Glutamatergic neuron (in vitro differentiated cells): ENCODE measurements at places on chromosomes 7 and 10. TPM values are rescaled to one million over a fixed set of nuclear protein-coding genes. Genes with fewer than 3 reads are reported as not detected.
A peak's percentile ranks its signal among the peaks of the same experiment; 100 is the strongest.

Gene H2BK1
- total RNA-seq: not detected

Gene CLCN1
- 0.56 TPM for total RNA-seq

Gene CNTNAP2
- 25.8 TPM for total RNA-seq

Gene ANXA8
- total RNA-seq: not detected

Gene ZNF277
- total RNA-seq: 27.0 TPM

Gene HOXA7
- not detected for total RNA-seq

Gene STEAP1B
- not detected for total RNA-seq

Gene CPA2
- total RNA-seq: not detected

Gene FAM25C
- not detected for total RNA-seq

Gene ZNF804B
- 0.10 TPM for total RNA-seq

- no peak for DNase-seq
Measured at GRCh38 chr10:116589926-116590325, 833 bp upstream of the PNLIPRP1 start.

DNA sequence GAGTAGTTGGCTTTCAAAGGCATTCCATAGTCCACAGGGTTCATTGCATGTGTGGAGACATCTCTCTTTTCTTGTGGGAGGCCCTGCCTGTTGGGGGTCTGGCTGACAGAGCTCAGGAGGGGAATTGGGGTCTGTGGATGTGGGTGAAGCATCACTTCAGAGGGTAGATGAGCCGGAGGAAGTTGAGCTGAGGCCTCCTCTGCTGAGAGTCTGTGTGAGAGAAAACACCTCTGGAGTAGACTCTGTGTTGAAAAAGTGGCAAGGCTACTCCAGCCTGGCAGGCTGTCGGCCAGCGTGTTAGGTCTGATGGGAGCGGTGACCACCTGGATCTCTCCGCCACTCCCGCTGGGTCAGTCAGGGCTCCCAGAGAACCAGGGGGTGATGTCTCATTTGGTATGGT, 358.0 kb upstream of the MGMT start:
- DNase-seq: no peak

DNA sequence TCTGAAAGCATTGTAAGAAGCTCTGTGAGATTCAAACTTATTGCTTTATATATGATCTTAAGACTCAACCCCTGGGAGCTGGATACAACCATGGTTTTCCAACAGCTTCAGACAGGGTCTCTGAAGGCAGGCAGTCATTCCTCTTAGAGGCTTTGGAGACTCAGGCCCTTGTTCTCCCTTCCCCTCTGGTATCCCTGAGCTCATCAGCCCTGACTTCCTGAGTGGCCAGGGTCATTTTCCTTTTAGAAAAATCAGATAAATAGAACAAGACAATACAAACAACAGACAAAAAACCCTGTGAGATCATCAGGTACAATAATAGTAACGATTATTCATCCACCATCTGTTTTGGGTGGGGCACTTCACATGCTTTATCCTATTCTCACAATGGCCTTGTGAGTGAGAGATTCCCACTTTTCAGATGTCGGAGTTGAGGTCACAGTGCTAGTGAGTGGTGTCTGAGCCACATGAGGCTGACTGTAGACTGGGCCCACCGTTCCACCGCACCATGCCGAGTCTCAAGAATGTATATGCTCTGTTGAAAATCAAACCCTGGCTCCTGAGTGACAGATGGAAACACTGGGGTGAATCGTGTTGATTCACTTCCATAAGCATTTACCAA, 144.2 kb downstream of the CXCL12 start:
- DNase-seq: no peak

GRCh38 chr7:80942261-80943041, 23.6 kb upstream of the SEMA3C start:
- DNase-seq: peak; percentile 25

GRCh38 chr7:9507290-9507689, 1073.9 kb downstream of the NXPH1 start:
- DNase-seq: no peak

DNA sequence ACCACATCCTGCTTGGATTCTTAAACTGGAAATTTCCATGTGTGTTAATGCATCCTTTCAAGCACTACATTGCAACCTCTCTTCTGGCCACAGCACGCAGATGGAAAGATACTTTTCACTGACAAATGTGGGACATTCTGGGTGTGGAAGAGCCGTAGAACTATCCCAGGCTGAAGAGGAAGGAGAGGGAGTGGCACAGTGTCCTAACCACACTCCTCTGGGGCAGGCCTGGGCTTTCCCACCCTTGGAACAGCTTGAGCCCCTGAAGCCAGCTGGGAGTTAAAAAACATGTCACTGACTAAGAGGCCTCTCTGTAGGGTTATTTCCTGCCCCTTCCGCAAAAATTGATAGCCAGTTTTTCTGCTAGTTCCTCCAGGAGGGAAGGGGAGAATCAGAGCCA, 34.0 kb upstream of the DNMBP start:
- DNase-seq: no peak

GRCh38 chr10:25738776-25739175, 195.3 kb upstream of the MYO3A start:
- DNase-seq: no peak

DNA sequence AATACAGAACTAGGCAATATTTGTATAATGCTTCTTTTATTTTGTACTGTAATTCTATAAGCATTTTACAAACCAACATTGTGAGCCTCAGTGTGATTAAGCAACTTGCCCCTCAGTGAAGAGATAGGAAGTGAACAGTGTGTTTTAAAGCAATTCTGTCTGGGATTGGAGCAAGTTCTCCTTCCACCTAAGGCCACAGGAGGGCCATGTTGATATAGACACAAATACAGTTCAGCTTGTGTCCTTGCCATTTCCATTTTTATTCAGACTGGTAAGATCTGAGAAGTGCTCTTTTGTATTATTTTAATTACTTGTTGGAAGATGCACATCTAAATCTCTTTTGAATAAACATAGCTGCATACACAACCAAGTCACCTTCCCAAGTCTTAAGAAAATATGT, 416.3 kb upstream of the COBL start:
- DNase-seq: no peak
